Right cardiac atrium (tissue), 5 donors: ENCODE measurements at places on chromosomes 2 and 18. TPM values are rescaled to one million over a fixed set of nuclear protein-coding genes. Genes with fewer than 3 reads are reported as not detected.

Gene SCYGR4
- not detected for total RNA-seq

Gene MDH1B
- 1.1 TPM for total RNA-seq

Gene HNMT
- total RNA-seq: 22.9 TPM

Gene STAMBP
- 33.6 TPM for total RNA-seq

Gene GREB1
- total RNA-seq: 7.3 TPM

Gene ANKRD30BL
- not detected for total RNA-seq

Gene APLF
- 6.8 TPM for total RNA-seq

Gene BOLL
- not detected for total RNA-seq

Gene ST8SIA3
- total RNA-seq: not detected

Gene CDH7
- total RNA-seq: not detected

Gene C2orf78
- not detected for total RNA-seq

Gene GAREM2
- total RNA-seq: 4.5 TPM

Gene CDKL4
- total RNA-seq: 0.91 TPM

Gene GATA6
- total RNA-seq: 82.1 TPM

Gene PCARE
- total RNA-seq: 0.47 TPM

Gene SFT2D3
- 4.6 TPM for total RNA-seq

Gene MOGAT1
- total RNA-seq: not detected
